ENCODE measurements at places on chromosomes 11 and 22.

DNA sequence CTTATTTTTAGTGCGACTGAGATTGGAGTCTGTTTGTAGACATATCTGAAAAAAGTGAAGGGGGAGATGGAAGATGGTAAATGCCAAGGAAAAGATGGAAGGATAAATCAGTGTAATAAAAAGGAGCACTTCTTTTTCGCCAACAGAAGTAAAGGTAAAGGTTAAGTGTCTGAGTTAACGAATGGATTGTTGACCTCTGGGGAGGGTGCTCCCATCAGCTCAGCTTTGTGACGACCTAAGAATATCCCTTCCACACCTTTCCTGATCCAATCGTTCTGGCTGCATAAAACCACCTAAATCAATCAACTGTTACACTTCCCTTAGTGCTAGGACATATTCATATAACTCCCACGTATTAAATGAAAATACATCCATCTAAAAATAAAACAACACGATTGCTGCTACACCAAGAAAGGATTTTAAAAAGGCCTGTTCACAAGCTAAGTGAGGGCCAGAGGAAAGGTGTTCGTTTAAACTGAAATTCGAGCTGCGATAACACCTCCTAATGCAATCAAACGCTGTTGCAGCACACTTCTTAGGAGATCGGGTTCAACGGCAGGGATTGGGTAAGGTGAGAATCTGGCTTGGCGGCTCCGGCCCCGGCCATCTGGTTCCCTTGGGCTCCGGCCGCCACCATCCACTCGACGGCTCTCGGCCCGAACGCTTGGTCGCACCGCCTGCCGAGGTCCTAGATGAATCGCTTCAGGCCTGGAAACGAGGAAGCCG is 658 bp downstream of the C11orf71 start:
- peak; percentile 71 for DNase-seq

GRCh38 chr22:25362215-25362882 is 142.9 kb downstream of the CRYBB2 start:
- DNase-seq = peak; percentile 44

- no peak for DNase-seq
These were observed 293.6 kb upstream of the MTNR1B start for GRCh38 chr11:92675810-92676209.

DNA sequence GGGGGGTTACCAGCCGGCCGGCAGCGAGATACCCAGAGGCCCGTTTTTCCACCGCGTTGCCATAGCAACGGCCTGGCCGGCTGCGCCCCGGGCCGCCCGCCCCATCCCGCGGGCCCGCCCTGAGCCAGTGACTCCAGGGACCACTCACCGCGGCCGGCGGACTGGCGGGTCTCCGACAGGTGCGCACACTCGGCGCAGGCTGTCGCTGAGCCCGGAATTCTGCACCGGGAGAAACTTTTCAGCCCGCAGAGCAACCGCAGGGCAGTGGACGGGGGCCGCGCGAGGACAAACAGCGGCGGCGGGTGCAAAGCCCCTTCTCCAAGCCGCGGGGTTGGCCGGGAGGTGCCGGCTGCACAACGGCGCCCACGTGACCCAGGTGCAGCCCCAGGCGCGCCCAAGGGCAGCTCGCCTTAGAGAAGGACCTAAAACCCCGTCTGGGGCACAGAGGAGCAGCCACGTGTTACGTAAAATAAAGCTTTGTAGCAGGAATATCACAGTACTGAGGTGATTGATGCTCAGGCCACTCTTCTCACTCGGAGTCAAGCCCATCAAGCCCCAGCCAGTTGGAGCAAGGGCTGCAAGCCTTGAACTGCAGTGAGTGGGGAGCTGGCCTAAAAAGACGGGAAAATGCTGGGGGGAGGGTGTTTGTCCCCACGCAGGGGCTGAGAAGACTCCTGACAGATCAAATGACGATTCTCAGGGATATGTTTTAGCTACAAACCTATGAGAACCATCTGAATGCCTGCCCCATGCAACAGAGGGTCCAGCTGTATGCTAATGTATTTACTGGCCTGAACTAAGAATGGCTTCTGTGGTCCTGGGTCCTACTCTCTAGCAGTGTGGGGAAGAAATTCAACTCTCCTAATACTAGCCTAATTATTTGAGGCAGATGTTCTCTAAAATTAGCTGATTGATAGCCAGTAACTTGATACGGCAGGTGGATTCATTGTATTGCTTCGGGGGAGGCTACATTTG is at the start of gene STK33:
TSS of gene STK33 (minus strand) at position 294 of the 975 bp plus-strand sequence. CDS start 119,323 bp downstream, outside the sequence.
- DNase-seq = peak; percentile 48

- no peak for DNase-seq
These were observed 30.2 kb upstream of the APOL5 start for GRCh38 chr22:35687461-35687860.

GRCh38 chr22:26385164-26385563 is 43.9 kb upstream of the ASPHD2 start:
- DNase-seq = no peak

DNA sequence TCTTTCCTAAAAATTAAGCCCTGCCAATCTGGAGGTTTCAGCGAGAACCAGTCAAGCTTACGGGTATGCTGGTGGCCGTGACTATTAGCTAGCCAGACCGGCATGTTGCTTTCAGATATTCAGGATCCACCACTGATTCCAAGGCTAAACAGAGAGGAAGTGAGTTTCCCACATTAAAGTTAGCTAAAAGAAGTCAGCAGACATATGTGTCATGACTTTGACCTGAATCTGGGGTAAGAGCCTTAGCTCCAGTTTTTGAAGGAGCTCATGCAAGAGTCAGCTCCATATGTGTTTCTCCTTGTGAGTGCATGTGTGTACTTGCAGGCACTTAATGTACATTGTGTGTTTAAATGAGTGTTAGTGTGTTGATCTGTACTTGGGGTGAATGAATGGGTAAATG is 1.4 kb downstream of the ZFPL1 start:
- DNase-seq = no peak

DNA sequence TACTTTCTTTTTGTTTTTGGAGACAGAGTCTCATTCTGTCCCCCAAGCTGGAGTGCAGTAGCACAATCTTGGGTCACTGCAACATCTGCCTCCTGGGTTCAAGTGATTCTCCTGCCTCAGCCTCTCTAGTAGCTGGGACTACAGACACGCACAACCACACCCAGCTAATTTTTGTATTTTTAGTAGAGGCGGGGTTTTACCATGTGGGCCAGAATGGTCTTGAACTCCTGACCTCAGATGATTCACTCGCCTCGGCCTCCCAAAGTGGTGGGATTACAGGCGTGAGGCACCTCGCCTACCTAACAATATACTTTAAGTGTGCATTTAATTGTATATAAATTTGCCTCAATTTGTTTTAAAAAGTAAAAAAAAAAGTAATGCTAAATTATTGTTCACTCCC is 38.4 kb downstream of the GRK3 start:
- no peak for DNase-seq

- DNase-seq = no peak
These were observed 33.0 kb upstream of the NUP160 start for GRCh38 chr11:47881145-47881544.

DNA sequence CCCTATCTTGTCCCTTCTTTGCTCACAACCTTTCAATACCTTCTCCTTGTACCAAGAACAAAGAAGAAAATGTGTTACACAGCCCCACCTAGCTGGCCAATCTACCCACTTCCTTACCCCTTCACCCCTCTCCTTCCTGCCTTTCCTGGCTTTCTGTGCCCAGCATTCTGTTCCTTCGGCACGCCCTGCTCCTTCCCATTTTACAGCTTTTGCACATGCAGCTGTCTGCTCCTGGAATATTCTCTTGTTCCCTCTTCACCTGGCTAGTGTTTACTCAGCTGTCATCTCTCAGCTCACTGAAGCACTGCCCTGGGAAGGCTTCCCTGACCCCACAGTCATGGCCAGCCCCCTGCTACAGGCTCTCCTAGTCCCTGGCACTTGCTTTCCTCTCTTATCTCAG is 30.7 kb downstream of the SERPINH1 start:
- DNase-seq = peak; percentile 92

DNA sequence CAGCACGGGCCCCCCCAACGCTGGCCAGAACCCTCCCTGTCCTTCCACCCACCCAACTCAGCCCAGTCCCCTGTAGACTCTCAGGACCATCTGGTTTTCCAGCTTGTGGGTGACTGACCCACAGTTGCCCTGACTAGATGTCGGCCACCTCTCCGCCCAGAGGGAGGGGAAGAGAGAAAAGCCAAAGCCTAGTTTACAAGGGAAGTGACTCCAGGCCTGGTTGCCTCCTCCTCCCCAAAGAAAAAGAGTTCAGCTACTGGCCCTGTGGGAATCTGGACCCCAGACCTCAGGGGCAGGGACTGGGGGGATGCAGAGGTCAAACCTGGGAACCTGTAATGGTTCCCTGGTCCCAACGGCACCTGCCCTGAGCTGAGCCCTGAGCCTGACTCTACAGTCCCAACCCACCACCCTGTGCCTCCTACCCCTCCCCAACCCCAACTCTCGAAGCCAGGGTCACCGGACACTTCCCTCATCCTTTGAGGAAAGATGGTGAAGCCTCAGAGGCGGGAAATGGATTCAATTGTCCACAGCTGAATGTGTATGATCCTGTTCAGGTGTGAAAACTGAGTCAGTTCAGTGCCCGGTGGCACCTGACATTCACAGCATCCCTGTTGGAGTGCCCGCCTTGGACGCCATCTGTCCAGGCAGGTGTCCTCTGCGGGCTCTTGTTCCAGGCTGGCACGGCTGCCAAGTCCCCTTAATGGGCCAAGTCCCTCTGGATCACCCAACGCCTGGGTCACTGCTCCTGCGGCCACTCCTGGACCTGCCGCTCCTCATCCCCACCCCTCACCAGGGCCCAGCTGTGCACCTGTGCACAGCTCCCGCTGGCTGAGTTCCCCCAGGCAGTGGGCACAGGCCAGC is 21.0 kb upstream of the WNT7B start:
- no peak for DNase-seq

- peak; percentile 9 for DNase-seq
These were observed 4.1 kb upstream of the TBX1 start for GRCh38 chr22:19756288-19757128.

- no peak for DNase-seq
These were observed 493.3 kb downstream of the BRD1 start for GRCh38 chr22:49334449-49334789.

- no peak for DNase-seq
These were observed 1008.0 kb downstream of the FAM181B start for GRCh38 chr11:81725701-81726100.

- no peak for DNase-seq
These were observed 115.9 kb downstream of the ARFGAP2 start for GRCh38 chr11:47060807-47061206.

DNA sequence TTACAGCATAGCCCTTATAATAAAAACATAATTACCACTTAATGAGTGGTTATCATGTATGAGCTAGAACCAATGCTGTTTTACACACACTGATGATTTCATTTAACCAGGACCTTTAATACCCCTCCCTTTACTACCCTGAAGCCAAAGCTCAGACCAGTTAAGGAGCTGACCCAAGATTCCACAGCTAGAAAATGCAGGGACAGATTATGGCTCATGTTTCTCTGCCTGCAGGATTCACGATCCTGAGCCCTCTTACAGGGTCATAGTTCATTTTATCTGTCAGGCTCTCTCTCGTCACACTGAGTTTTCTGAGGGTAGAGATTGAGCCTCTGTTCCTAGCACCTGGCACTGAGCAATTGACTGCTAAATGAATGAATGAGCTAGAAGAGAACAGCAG is 27.4 kb downstream of the TUB start:
- DNase-seq = no peak

GRCh38 chr11:90646266-90646665 is 423.4 kb upstream of the CHORDC1 start:
- no peak for DNase-seq

- DNase-seq = no peak
These were observed 17.4 kb upstream of the CSNK2A3 start for GRCh38 chr11:11370255-11370961.

- DNase-seq = no peak
These were observed 274.0 kb downstream of the BRD1 start for GRCh38 chr22:49553518-49554295.

- DNase-seq = no peak
These were observed 25.3 kb downstream of the DUSP8 start for GRCh38 chr11:1546536-1547466.

GRCh38 chr11:74570266-74571061 is 21.9 kb upstream of the POLD3 start:
- peak; percentile 60 for DNase-seq

DNA sequence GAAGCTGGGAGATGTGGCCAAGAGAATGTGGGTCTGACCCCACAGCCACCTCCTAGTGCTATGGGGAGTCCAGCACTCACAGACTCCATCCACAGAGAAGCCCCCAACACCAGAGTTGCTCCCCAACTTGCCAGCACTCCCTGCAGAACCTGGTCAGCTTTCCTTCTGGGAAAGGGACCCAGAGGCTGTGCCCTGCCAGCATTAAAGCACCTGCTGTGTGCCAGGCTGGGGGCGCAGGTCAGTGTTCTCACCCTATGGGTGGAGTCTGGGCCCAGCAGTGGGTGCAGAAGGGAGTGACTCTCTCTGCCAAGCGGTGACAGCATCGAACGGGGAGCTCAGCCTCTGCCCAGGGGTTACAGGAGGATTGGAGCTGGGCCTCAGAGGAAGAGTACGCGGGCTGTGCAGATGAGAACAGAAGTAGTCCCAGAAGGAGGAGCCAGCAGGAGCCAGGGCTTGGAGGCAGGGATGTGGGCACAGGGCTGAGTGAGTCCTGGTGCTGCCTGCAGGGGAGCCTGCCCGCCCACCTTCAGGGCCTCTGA is 114.4 kb downstream of the MPPED1 start:
- DNase-seq = no peak

DNA sequence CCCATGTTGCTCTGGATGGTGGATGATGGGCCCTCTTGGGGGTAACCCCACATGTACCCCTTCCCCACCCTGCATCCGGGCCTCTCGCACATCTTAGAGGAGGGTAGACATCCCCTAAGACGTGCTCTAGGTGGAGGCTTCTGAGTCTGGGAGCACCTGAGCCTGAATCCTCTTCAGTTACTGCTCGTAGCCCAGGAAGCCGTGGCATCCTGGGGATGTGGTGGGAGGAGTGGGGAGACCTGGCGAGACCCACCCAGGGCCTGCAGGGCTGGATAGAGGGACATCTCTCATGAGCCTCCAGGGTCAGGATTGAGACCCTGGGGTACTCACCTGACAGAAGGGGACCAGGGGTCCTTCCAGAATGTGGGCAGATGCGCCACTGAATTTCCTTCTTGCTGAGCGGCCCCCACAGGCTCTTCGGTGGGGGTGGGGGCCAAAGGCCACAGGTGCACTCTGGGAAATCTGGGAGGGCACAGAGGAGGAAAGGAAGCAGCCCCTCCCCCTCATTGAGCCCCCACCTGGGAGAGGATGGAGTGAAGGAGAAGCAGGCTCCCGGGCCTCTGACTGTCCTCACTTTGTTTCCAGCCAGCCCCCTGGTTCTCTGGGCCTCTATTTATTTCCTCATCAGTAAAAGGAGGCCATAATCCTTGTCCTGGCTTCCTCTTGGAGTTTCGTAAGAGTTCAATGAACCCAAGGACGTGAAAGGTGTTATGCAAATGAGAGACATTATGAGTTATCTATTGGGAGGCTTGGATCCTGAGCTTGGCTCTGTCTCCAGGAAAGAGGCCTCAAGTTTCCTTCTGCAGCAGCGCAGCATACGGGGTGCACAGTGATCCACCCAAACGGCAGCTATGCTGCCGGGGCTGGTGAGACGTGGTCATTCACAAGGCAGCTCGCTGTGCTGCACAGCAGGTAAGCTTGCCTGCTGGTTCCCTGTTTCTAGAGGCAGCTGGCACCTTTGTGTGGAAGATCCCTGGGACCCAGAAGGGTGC is 31.2 kb downstream of the KCNJ4 start:
- no peak for DNase-seq
